Activated CD4-positive, alpha-beta memory T cell treated with anti-CD3 and anti-CD28 coated beads, Interleukin-2, amount 10 ng/mL, durations not matched to agents 7 days and 5 days (primary cell): ENCODE measurements at places on chromosomes 13 and 19.

DNA sequence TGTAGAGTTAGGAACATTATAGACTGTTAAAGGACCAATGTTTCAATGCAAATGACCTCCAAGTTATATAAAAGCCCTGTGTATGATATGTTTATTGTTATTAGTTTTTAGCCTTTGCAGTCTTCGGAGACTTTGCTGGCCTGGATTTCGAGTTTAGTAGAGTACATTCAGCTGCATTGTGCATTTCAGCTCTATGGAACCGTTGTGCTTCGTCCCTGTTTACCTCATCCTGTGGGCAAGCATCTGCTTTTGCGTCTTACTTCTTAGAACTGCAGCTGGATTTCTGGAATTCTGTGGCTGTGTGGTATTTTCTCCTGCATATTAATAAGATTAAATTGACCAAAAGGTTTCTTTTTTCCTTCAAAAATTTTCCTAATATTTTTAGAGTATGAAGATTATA lies 138.6 kb downstream of the KCNRG start:
- DNase-seq, result no peak

- no peak for DNase-seq
These were observed 3.9 kb upstream of the GSK3A start for GRCh38 chr19:42246143-42246921.

DNA sequence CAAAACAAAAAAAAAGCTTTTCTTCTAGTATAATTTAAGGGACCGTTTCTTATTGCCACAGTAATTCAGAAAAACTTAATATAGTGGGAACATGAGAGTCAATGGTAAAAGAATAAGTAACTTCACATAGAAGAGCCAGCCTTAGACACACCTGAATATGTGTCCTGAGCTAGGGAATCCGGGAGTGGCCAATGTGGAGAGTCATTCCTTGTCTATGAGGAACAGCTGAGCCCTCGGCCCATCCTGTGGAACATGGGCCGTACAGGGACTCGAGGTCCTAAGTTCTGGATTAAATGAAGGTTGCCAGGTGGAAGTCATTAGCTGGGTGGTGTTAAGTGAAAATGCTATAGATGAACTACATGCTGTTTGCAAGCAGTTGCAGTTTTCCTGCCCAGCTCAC lies 32.2 kb downstream of the EFNB2 start:
- DNase-seq, result no peak

GRCh38 chr13:31846961-31847752 lies 107.8 kb downstream of the RXFP2 start:
- no peak for DNase-seq

GRCh38 chr13:111399776-111400538 lies 79.5 kb downstream of the TEX29 start:
- no peak for DNase-seq

- DNase-seq, result no peak
These were observed 25.7 kb downstream of the GNG7 start for GRCh38 chr19:2676823-2677222.

- no peak for DNase-seq
These were observed 63.8 kb downstream of the RNF17 start for GRCh38 chr13:24827799-24828198.

DNA sequence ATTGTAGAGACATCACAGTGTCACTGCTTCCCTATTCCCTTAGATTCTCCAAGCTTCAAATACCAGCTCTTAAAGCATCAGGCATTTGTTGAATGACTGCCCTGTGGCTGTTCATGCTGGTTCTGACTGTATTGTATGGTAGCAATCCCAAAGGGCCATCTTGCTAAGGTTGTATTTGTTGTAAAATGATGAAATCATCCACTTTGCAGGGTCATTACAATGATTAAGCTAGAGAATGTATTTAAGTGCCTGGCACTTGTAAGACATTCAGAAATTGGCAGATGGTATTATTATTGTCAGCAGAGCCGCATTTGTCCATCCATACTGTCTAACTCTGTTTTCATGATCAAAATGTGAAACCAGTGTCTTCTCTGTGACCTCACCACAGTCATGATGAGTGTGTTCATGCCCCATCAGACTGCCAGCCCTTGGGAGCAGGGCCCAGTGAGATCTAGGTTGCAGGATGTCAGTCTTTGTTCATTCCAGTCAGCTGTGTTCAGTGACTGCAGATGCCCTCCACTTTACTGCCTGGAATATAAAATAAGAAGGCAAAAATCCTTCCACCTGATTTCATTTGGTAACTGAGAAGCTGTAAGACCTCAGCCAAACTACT lies 86.1 kb downstream of the DHRS12 start:
- no peak for DNase-seq

- DNase-seq, result no peak
These were observed 17.4 kb downstream of the CPB2 start for GRCh38 chr13:46087481-46087880.

- DNase-seq, result no peak
These were observed 57.0 kb downstream of the SLC7A9 start for GRCh38 chr19:32812571-32812970.

DNA sequence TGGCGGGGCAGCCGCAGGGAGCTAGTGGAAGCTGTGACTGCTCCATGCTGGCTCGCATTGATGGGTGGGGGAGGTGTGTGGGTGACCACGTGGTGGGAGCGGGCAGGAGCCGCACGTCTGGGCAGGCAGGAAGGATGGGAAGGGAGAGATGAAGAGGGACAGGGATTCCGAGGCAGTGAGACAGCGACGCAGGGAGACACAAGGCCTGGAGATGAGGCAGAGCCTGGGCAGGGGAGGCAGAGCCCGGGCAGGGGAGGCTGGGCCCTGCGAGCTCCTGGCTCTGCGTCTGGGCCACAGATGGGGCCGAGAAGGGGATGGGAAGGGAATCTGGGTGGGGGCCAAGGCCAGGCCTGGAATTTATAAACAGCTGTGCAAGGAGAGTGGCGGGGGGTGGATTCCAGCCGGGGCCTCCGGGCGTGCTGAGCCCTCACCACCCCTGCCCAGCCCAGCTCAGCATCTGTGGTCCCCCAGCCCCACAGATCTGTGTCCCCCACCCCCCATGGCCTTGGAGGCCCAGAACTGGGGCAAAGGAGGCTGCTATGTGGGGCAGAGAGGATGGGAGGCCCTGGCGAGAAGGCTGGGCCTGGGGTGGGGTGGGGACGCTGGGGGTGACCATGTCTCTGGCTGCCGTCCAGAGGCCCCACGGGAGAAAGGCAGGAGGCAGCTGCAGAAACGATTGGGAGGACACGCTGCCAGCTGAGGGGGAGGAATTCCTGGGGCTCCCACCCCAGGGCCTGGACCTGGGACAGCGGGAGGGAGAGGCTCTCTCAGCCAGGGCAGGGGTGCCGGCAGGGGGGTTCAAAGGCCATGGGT lies 6.0 kb downstream of the EHD2 start:
- DNase-seq, result no peak

DNA sequence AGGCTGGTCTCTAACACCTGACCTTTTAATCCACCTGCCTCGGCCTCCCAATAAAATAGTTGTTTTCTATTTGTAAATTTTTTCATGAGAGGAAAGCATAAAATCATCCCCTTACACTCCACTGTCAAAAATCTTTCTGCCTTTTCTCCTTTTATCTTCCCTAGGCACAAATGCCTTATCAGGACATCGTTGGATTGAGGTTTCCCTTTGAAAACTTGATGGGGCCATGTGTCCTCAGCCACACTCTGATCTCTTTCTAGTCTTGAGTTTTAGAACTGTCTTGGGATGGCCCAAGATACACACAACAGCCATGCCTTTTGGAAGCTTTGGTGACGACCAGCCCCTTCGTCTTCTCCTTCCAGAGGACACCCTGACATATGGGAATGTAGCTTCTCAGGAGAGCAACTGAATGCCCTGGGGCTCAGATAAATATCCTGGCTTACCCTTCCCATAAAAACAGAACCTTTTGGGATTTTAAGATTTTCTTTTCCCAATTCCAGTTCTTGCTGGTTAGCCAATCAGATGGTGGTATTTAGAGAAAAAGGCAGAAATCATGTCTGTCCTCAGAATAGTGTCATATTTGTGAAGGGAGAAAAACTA lies 112.4 kb downstream of the ZNF429 start:
- DNase-seq, result no peak

DNA sequence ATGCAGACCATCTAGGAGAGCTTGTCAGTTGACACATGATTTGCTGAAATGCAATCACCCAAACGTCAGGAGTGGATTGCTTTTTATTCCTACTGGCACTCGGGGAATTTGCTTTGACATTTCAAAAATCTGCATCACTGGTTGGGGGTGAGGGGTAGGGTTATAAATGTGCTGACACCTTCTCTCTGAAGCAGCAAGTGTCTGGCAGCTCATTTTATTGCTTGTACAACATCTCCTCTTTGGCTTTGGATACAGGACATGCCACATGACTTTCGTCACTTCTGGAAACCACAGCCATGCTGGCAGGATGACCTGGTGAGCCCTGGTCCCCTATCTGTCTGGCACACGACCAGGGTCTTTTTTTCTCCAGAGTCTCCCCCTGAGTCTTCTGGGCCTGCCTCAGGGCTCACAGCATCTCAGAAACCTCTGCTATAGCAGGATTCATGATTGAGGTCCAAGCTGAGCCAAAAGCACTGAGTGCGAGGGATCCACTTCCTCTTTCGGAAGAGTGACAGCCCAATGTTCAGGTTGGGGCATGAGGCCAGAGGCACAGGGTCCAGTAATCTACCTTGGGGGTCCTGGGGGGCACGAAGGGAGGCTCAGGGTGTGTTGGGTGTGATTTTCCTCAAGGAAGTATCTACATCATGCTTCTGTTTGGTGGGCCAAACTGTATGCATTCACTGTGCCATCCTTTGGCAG lies 60.1 kb downstream of the HSPH1 start:
- no peak for DNase-seq

DNA sequence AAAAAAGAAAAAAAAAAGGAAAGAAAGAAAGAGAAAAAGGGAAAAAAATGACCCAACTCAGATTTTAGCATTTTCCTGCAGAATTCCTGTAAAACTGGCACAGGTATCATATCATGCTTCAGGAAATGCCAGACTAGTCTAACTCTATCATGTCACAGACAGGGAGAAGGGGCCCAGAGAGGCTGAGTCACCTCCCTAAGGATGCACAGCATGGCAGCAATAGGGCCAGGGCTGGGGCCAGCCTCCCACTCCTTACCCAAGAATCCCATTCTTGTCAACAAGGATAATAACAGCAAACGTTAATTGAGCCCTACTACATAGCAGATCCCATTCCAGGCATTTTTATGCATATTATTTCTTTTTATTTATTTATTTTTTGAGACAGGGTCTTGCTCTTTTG lies 8.5 kb downstream of the GPR4 start:
- no peak for DNase-seq

GRCh38 chr13:30113551-30113950 lies 193.8 kb downstream of the KATNAL1 start:
- DNase-seq, result no peak

GRCh38 chr19:35134601-35135242 lies at the start of gene LGI4:
LGI4 (minus strand) TSS chr19:35135059; CDS start chr19:35134680, 379 bp downstream.
- DNase-seq, result no peak

GRCh38 chr13:49303533-49304252 lies 56.0 kb downstream of the CDADC1 start:
- no peak for DNase-seq

DNA sequence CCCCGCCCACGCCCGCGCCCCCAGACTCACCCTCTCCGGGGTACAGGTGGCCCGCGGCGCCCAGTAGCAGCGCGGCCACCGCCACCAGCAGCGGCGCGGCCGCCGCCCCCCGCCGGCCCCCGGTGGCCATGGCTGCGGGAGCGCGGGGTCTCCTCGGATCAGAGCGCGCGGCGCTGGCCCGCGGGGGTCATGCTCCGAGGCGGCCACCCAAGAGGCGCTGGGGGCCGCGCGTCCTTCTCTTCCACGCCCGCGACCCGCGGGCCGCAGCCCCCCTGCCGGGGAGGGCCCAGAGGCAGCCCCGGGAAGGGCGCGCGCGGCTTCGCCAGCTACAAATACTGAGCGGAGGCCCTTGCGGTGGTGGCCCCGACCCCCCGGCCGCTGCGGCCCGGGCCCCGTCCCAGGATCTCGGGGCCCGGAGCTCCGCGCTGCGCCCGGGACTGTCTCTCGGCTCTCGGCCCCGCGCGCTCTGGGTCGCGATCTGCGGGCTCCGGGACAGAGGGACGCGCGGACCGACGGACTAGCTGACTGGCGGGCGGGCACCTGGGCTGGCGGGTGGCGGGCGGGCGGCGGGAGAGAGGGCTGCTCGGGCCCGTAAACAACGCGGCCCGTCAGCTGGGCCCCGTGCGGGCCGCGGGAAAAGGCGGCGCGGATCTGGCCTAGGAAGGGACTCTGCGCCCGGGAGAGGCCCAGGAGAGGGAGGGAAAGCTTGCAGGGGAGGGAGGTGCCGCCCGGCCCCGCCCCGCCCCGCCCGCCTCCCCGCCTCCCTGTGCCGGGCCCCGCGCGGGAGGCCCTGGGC lies at the start of gene INSR:
Gene INSR (minus strand): TSS at position 653 of the 796 bp plus-strand sequence. CDS start 523 bp downstream, at position 130.
- DNase-seq, result peak; percentile 57

DNA sequence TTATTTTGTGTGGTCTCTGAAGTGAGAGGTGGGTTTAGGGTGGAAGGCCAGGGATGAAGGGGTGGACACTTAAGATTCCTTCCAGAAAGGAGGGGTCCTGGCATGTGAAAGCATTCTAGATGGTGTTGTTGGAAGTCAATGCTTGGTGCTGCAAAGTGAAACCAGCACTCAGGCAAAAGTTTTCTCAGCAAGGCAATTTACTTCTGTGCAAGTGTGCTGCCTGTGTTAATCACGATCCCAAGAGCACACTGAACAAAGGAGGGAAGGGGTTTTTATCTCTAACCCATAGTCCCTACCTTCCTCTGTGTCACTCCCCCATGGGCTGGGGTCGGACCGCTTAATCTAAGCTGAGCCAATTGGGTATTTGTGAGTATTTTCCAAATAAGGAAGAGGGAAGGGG lies 1.3 kb downstream of the ZNF134 start:
- no peak for DNase-seq

DNA sequence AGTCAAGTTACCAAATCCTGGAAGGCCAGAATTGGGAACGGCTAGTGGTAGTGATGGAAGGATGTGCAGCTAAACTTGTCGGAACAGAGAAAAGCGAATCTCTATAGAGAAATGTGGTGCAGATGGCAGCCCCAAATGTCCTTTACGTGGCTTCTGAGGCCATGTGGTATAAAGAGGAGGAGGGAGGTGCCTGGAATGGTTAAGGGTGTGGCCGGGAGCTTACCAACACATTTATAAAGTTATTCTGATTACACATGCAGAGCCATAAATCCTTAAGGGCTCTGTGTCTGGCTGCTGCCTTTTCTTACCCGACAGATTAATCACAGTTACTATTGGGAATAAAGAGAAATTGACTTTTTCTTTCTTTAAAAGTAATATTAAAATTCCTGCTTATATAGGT lies 190.1 kb downstream of the OXGR1 start:
- no peak for DNase-seq

DNA sequence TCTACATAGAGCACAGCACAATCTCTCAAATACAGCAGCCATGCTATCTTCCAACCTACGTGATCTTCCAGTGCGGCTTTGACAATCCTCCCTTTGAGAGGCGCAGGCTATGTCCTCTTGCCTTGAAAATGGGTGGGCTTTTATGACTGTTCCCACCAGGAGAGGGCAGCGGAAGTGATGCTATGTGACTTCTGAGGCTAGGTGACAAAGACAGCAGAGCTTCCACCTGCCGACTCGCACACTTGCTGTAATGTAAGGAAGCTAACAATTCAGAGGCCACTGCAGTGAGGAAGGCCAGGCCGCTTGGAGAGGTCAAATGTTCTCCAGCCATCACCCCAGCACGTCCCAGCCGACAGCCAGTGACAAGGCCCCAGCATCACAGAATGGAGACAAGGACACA lies 65.8 kb downstream of the MRPL57 start:
- DNase-seq, result no peak
